ENCODE measurements at places on chromosomes 12 and 14. TPM values are rescaled to one million over a fixed set of nuclear protein-coding genes. Genes with fewer than 3 reads are reported as not detected.

DNA sequence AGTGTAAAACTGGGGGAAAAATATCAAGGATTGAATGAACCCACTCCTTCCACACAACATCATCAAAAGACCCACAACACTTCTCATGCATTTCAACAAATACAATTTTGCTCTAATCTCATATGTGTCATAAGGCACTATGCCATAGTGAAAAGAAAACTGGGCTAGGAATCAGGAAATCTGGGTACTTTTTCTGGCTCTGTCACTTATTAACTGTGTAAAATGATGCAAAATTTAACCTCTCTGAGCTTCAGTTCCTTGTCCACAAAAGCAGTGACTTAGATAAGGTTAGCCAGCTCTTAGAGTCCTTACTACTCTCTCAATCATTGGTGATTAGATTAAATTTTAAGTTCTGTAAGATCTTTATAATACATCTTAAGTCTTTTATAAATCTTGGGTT is 250.5 kb upstream of the SOX5 start:
- no peak for DNase-seq
- no peaks in the 10 kb centered on the region for H3K4me1 ChIP-seq
- no peaks in the 10 kb centered on the region for H3K36me3 ChIP-seq
- H3K27me3 ChIP-seq = no peaks in the 10 kb centered on the region
- no peak overlapping the region for H3K4me3 ChIP-seq

- H3K27ac ChIP-seq = no peak overlapping the region
- no peaks in the 10 kb centered on the region for H3K36me3 ChIP-seq
- H3K4me3 ChIP-seq = no peak overlapping the region
- no peak for DNase-seq
Measured at GRCh38 chr14:90730206-90730766, 85.9 kb downstream of the TTC7B start.

DNA sequence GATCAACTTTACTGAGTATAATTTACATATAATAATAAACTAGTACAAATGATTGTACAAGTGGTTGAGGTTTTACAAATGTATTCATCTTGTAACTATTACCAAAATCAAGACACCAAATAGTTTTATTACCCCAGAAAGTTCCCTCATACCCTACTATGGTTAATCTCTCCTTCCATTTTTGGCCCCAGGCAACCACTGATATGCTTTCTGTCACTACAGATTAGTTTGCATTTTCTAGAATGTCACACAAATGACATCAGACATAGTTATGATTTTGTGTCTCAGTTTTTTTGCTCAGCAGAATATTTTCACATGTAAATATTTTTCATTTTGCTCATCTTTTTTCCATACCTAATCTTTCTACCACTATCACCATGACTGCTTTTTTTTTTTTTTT is 49.1 kb downstream of the TMX1 start:
- H3K27me3 ChIP-seq = no peaks in the 10 kb centered on the region
- no peak overlapping the region for H3K4me3 ChIP-seq
- no peaks in the 10 kb centered on the region for H3K36me3 ChIP-seq
- no peaks in the 10 kb centered on the region for H3K4me1 ChIP-seq
- no peak overlapping the region for H3K27ac ChIP-seq

- peaks cover 6% of the 10 kb centered on the region for H3K27me3 ChIP-seq
- no peaks in the 10 kb centered on the region for H3K36me3 ChIP-seq
- no peak overlapping the region for H3K4me3 ChIP-seq
- no peak for DNase-seq
- no peak overlapping the region for H3K27ac ChIP-seq
Measured at GRCh38 chr12:131151558-131152345, 198.0 kb downstream of the ADGRD1 start.

- no peaks in the 10 kb centered on the region for H3K36me3 ChIP-seq
- no peak overlapping the region for H3K4me3 ChIP-seq
- no peaks in the 10 kb centered on the region for H3K27me3 ChIP-seq
- H3K27ac ChIP-seq = no peak overlapping the region
- H3K4me1 ChIP-seq = no peaks in the 10 kb centered on the region
Measured at GRCh38 chr12:124440841-124441381, 126.5 kb downstream of the NCOR2 start.

DNA sequence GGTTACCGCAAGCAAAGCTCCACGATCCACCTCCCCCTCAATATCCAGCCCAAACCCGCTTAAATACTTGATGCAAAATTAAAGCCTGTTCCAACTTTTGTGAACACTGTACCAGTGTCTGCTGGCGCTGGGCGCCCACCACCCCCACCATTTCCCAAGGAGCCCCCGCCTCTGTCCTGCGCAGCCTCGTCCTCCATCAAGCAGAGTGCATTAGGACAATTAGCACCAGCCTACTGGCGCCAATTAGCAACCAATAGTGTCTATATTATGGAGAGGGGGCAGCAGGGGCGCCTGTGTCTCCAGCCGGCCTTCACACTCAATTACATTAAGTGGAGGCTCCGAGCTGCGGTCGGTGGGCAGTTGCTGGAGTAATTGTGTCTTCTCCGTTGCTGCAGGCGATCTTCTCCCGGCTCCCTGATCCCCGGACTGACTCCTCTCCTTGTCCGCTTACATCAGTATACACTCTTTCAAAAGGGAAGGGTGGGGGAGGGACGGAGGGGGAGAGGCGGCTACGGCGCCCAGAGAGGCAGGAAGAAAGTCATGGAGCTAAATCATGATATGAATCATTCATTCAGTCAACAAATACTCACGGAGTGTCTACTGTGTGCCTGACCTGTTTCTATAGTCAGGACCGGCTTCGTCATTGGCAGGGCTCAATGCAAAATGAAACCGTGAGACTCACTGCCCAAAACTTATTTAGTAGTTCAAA is 707.3 kb downstream of the MED13L start:
- peak overlapping the region; percentile 37 for H3K4me3 ChIP-seq
- H3K36me3 ChIP-seq = no peaks in the 10 kb centered on the region
- peak; percentile 2 for DNase-seq

Gene TMEM119
- not detected for total RNA-seq

Gene GNB3
- 0.21 TPM for total RNA-seq

Gene TAS2R31
- 1.3 TPM for total RNA-seq

Data from Panc1 (cell line).